ENCODE measurements at places on chromosomes 5 and 9. TPM values are rescaled to one million over a fixed set of nuclear protein-coding genes. Genes with fewer than 3 reads are reported as not detected.

Gene CAMLG
- total RNA-seq: 36.1 TPM

Gene LCN6
- total RNA-seq: not detected

Gene ALDH1A1
- not detected for total RNA-seq

Gene IARS1
- total RNA-seq: 249 TPM

- no peak for DNase-seq
Observed at GRCh38 chr5:160966921-160967320, 114.9 kb upstream of the ATP10B start.

DNA sequence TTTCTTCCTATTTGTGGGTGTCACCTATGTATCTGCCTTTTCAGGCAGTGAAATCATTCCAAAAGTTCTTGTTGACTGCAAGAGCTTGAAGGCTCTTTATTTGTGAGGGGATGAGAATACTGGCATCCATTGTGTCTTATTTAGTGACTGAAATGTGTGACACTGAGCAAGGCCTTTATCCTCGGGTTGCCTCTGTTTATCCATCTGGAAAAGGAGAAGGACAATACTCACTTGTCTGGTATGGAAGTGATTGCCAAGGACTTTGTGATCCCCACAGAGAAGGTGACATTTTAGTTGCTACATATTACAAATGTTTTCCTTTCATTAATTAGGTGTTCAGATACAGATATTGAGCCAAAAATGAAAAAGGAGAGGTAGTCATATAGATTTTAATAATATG is 80.2 kb downstream of the ARRDC3 start:
- DNase-seq: no peak

- no peak for DNase-seq
Observed at GRCh38 chr5:137346281-137346680, 152.8 kb downstream of the SPOCK1 start.

DNA sequence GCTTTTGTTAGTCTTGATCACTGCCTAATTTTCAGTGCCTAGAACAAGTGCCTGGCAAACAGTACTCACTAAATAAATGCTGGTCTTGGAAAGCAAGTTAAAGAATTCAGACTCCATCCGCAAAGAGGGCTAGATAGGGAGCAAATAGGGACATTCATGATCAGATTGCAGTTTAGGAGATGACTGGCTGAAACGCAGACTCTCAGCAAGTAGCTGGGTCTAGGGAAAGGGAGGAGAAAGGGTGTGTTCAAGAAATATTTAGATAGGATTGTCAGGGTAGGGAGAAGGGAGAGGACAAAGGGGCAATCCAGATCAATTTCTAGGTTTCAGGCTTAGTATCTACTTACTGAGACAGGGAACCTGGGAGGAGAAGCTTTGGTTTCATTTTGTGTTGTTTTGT is 108.4 kb downstream of the ESM1 start:
- no peak for DNase-seq

GRCh38 chr9:100126423-100126822 is 27.4 kb downstream of the INVS start:
- DNase-seq: no peak

DNA sequence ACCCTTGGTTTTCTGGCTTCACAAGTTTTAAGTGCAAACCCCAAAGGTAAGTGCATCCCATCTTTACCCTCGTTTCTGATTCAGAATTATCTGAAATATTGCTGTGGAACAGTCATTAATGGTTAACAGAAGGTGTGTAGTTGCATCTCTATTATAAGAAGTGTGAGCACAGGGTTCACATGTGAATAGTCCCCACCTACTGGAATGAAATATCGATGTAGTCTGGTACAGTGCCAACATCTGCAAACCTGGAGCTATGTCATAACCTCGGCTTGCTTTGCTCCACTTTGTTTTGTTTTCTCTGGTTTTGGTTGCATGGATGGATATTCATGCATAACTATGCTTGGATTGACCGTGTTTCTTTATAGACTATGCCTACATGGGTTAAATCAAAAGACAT is 12.6 kb downstream of the HTR4 start:
- DNase-seq: no peak

DNA sequence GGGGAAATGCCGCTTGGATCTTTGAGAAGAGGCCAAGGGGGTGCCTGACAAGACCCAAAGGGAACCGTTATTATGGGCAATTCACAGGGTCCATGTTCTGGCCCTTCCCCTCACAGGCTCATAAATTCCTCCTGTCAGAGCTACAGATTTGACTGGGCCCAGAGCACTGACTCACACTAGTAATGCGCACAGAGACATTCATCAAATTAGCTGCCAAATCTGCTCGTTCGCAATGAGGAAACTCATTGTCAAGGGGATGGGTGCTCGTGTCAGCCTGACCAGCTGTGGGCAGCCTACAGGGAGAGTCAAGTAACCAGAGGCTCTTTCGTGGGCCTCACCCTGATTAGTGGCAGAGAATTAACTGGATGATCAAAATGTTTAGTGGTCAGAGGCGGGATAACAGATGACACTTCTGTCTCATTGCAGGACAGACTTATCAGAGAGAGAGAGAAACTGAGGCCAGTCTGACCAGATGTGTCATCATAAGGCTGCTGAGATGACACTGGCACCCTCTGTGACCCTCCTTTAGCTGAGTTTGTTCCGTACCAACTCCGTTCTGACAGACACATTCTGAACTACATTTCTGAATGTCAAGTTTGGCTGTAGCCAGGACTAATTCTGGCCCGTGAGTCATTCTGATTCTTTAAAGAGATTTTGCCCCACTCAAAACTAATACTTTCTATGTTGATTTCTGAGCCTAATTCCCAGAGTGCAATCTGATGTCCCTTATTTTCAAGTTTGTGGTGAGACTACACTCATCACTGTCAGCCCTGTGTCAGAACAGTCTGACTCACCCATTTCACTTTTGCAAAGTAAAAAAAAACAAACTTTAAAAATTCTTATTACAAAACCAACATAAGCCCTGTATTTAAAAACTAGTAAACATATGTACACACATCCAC is 377.1 kb downstream of the ACTL7B start:
- DNase-seq: no peak

DNA sequence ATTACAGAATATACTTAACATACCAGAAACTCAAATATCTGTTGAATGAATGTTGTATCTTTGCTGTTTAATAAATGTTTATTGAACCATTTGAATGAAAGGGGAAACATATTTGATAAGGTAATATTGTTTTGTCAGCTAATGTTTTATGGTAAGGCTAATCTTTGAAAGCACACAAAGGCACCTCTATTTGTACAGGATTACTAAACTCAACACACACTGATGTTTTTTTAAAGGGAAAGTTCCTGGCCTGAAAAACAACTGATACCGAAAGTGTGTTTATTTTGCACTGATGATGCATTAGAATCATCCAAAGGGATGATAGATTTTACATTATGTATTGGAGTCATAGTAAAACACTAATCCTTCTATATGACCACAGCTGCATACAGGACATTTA is 82.5 kb downstream of the ADCY2 start:
- no peak for DNase-seq

GRCh38 chr5:127186657-127187056 is 103.9 kb upstream of the MEGF10 start:
- DNase-seq: no peak

DNA sequence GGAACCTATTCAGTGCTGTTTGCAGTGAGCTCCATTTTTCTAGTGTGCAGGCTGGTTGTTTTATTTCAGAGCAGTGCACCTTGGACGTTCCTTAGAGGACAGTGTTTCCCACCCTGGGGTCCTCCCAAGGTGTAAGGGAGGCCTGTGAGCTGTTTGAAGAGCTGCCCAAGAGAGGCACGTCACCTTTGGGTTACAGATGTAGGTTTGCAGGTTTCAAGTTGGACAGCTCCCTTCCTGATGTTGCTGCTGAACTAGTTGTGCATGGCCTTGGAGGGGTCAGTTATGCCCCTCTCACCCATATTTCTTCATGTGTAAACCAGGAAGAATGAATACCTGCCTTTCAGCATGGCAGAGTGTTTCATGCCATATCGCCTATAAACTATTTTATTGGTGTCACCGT is 34.7 kb upstream of the POMT1 start:
- no peak for DNase-seq

DNA sequence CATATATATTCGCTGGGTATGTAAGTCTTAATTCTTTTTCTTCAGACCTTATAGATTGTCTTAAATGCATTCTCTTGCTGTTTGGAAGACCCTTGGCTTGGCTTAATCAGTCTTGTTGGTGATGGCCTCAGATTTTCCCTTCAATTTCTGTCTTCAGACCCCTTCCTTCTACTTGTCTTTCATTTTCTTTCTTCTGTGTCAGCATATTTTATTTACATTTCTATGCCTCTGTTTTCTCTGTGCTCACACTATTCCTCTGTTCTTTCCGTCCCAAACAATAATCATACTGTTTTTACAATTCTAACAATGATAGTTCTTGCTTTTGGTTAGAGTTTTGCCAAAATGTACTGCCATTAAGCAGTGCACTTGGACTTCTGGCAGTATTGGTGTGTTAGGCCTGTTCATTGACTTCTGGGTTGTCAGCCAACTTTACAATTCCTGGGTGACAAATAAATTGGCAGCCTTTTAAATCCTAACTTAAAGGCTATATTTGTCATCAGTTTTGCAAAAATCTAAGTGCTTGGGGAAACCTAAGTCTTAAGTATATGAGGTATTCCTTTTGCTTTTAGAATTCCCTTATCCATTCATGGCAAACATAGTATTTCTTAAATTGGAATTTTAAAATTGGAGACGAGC is 8.0 kb downstream of the SRFBP1 start:
- DNase-seq: no peak

- DNase-seq: no peak
Observed at GRCh38 chr5:133116601-133117000, 64.8 kb downstream of the HSPA4 start.
